ENCODE measurements at places on chromosomes 4 and X.

DNA sequence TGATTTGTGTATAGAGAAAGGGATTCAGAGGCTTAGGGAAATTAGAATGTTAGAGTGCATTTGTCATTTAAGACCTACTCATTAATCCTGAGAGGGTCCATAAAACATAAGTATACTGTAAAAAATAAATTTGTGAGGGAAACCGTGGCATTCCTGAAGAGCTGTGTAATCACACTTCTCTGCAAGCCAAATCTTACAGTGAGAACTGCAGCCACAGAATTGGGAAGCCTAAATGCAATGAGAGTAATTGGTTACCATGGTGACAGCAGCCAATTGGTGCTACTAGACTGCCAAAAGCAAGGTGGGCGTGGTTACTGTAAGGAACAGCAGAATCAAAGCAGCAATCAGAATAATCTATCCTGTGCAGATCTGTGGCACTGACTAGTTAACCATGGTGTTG is 345.2 kb upstream of the GRID2 start:
- DNase-seq = no peak

- DNase-seq = no peak
Measured at GRCh38 chr4:26741491-26741871, 119.2 kb upstream of the STIM2 start.

GRCh38 chrX:7190157-7190556 is 42.2 kb upstream of the PUDP start:
- DNase-seq = peak; percentile 66

DNA sequence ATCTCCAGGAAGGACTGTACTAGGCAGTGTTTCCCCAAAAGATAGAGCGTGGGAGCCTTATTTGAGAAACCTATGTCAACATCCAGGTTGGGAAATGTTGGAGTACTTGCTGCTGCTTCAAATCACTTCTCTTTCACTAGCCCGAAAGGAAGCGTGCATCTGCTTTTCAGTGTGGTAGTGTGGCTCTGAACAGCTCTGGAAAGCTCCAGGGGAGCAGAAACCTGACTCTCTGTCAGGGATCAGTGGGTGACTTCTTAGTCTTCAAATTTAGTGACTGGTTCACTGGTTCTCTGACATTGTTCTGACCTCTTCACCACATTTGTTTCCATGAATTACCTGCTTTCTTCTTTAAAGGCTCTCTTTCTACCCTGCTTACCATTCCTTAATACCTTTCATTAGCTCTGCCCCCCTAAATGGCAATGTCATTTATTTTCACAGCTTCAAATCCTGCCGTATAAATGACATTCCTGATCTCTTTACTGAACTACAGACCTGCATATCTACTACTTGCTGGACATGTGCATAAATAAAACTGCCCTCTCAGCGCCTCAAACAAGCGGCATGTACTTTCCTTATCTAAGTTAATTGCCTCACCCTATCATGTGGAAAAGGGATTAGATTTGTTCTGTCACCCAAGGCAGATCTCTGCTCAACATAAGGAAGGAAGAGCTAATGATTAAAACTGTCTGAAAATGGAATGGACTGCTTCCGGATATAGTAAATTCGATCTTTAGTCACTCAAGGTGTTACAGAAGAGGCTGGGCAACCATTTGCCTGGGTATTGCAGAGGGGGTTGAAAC is 37.0 kb downstream of the DLG3 start:
- no peak for DNase-seq

DNA sequence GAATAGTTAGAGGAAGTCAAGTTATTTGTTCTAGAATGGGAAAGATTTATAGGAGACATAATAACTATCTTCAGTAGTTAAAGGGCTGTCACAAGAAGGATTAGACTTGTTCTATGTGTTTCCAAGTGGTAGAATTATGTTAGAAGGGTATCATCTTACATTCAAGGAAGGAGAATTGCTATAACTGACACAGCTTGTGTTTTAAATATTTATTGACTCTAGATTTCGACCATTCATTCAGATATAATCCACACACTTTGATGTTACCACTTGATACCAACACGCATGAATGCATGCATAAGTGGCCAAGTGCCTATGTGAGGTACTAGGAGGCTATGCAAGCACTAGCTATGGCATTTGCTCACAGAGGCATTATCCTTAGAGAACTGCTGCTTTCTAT is 122.7 kb downstream of the CCNB3 start:
- DNase-seq = no peak

DNA sequence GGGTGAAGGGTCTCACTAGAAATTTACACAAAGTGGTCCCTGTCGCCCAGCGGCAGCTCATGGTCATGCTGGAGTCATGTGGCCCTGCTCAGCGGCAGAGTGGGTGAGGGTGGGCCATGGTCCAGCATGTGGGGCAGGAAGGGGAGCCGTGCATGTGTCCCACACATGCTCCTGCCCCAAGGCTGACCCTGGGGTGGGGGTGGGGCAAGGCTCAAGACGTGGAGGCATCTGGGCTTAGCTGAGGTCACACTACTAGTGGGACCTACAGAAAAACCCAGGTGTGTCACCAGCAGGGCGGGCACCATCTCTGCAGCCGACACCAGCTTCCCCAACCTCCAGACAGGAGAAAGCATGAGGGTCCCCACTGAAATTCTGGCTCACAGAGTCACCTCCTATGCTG is 42.4 kb downstream of the EVC start:
- no peak for DNase-seq

DNA sequence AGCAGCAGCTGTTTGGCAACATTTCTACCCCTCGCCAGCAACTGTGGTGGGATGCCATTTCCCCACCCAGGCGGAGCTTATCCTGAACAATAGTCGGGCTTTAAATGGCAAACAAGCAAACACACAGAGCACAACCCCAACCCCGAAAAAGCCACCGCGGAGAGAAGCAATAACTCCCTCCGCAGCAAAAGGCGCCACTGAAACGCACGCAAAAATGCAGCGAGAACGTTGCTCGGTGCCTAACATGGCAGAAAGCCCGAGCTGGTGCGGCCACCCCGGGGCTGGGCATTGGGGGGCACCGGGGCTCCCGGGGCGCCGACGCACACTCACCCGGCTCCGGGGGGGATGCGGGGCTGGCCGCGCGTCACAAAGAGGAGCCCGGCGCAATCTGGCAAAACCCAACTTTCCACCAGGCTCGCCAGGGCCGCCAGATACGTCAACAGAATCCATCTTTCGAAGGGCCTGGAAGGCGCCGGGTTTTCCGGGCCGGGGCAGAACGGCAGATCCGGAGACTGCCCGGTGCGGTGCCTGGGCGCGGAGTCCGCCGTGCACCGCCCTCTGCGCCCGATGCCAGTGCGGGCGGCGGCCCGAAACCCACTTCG is 818 bp downstream of the RAI2 start:
- no peak for DNase-seq

DNA sequence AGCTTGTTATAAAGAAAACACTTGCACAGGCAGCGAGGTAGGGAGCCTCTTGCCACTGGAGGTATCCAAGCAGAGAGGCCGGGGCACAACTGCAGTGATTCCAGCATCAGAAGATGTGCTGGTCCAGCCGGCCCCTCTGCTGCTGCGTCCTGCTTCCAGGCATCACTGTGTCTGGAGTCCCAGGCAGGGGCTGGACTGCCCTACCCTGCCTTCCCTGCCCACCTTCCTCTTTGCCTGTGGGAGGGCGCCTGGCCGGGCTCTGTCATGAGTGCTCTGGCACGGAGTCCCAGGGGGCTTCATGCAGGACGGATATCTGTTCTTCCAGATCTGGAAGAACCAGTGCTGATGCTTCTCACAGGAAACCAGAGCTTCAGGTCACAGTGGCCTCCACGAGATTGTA is 187.6 kb upstream of the PSAPL1 start:
- no peak for DNase-seq

DNA sequence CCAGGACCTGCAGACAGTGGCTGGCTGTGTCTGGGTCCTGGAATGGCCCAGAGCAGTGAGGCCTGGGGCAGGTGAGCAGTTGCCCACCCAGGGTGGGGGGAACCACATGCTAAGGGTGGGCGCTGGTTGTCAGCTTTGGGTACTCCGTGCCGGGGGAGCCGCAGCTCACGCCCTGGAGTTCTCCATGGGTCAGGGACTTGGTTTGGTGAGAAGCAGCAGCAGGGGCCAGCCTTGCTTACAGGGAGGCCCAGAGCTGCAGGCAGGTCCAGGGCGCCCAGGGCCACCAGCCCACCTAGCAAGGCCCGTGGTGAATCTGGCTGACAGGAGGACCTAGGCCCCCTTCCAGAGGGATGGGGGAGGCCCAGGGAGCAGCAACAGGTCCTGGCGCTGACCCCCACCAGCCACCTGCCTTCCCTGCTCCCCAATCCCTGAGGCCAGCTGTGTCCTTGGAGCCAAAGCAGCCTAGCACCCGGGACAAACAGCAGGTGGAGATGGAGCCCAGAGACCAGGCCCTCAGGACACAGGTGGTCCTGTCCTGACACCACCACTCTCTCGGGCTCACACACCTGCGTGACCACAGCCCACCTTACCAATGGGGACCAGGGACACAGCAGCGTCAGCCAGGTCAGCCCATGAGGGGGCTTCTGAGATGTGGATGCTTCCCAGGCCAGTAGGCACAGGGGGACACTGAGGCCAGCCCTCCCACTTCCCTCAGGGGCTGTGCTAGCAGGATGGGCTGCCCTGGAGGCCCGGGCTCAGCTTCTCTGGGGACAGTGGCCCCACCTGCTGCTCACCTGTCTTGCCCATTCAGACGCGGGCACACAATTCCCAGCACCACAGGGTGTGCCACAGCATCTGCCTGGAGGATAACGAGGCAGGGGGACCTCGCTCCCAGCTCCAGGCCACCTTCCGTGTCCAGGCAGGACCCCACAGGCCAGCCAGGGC is 3.5 kb downstream of the MXD4 start:
- DNase-seq = no peak

GRCh38 chrX:19904778-19905367 is 17.5 kb upstream of the SH3KBP1 start:
- peak; percentile 86 for DNase-seq

DNA sequence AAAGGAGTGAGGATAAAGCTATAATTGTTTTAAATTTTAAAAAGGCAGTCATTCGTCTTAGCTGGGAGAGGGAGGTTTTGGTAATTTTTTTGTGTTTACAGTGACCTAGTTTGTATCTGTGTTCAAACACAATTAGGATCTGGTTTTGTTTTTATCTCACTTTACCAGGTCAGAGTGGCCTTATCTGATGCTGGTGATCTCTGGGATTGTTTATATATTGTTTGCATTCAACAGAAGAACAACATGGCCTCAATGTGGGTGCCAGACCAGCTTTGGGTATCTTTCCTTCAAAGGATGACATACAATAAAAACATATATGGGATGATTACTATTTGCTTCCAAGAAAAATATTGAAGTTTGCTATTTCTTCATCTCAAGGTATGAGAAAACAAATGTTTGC is 272.2 kb upstream of the UGT8 start:
- no peak for DNase-seq

GRCh38 chrX:40933706-40934425 is 151.4 kb upstream of the USP9X start:
- no peak for DNase-seq

DNA sequence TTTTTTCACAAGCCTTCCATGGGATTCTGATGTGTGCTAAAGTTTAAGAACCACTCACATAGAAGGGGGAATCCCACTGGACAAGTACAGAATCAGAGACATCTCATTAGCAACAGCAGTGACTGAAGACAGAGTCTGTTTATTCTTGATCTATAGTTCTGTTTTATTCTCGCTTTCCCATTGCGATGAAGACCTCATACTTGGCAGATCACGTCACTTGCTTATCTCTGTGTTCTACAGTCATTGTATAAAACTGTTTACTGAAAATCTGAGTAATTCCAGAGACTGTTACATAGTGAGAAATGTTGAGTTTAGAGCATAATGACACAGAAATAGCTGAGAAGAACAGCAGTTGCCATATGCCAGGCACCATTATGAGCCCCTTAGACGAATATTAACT is 185.5 kb downstream of the PTTG2 start:
- no peak for DNase-seq

DNA sequence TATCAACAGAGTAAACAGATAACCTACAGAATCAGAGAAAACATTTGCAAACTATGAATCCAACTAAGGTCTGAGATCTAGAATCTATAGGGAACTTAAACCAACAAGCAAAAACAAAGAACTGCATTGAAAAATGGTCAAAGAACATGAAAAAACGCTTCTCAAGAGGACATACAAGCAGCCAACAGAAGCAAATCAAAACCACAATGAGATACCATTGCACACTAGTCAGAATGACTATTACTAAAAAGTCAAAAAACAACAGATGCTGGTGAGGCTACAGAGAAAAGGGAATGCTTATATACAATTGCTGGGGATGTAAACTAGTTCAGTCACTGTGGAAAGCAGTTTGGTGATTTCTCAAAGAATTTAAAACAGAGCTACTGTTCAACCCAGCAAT is 255.7 kb downstream of the TMEM47 start:
- DNase-seq = no peak

DNA sequence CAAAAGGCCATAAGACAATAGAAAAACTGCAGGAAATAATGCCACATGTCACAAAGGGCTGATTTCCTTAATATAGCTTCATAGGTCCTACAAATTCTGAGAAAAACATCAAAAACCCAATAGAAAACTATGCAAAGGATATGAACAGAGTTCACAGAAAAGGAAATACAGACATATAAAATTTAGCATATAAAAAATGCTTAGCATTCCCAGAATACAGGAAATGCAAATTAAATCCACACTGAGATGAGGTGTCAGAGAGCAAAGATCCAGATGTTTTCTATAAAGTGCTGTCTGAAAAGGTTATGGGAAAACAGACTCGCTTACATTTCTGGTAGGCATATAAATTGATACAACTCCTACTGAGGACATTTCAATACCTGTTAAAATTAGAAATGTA is 33.8 kb downstream of the TXK start:
- no peak for DNase-seq

- peak; percentile 19 for DNase-seq
Measured at GRCh38 chr4:37973441-37973840, 13.2 kb downstream of the PTTG2 start.

DNA sequence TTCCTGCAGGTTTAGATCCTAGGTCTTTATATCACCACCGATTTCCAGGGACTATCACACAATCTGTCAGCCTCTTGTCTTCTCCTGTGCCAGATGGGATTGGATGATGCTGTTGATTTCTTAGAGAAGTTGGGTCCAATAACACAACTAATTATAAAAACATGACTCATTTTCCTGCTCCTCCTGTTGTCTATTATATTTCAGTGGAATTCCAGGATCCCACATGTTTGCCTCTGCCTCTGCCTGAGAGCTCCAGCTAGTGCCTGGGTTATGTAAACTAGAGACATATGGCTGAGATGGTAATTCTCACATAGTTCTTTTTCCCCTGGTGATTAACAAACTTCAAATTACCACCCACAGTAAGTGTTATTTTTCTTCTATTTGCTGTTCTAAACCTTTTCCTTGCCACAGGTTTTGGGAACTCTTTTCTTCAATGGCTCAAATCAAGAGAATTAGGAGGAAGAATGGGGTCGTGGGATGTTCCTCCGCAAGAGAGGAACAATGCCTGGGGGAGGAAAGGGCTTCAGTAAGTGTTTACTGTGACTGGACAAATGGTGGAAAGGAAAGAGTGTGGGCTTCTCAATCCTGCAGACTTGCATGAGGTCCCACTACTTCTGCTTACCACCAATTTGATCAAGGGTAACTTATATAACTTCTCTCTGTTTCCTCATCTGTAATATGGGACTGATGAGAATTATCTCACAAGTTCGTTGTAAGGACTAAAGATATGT is 3.4 kb upstream of the HOPX start:
- DNase-seq = no peak

GRCh38 chr4:116088771-116089170 is 975.4 kb upstream of the NDST4 start:
- no peak for DNase-seq

- DNase-seq = no peak
Measured at GRCh38 chrX:133985967-133986683, 731 bp upstream of the GPC3 start.
